ENCODE measurements at places on chromosomes 12 and 14. TPM values are rescaled to one million over a fixed set of nuclear protein-coding genes. Genes with fewer than 3 reads are reported as not detected.

The PLEK2 gene
- total RNA-seq: 2.3 TPM

DNA sequence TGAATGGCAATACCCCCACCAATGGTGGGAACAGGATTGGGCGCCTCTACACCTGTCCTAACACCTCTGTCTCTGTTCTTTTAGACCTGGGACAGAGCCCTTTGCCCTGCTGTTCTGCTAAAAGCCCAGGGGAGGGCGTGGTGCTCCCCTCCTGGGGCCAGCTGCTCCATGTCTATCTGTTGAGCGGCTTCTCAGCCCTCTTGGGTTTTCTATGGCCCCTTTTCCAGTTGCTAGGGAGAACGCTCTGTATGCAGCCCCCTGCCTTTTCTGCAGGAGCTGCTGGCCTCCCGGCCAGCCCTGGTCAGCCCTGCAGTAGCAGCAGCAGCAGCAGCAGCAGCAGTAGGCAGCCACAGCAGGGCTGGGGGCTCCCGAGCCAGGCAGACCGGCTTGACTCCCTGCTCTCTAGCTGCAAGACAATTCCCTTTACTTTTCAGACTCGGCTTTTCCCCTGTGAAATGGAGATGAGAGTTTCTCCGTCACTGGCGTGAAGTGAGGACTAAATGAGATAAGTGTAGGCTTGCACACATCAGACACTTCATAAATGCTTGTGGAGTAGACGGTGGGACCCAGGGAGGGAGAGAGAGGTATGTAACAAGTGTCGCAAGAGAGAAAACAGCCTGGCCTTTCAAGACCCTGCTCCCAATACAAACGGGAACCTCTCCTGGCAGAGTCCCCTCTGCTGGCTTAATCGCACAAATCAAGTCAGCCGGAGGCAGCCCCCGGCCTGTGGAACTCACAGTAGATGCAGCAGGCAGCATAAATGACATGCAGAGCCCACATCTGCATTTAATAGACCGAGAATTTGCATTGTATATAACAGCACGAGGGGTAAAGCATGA, 1.0 kb downstream of the RTL1 start:
- peaks cover 68% of the 10 kb centered on the region for H3K27me3 ChIP-seq
- H3K27ac ChIP-seq: no peak overlapping the region
- DNase-seq: no peak
- H3K4me3 ChIP-seq: no peak overlapping the region
- H3K4me1 ChIP-seq: peaks cover 16% of the 10 kb centered on the region

GRCh38 chr12:132634411-132634990, 15.9 kb downstream of the P2RX2 start:
- DNase-seq: no peak
- peaks cover 87% of the 10 kb centered on the region for H3K36me3 ChIP-seq
- H3K27me3 ChIP-seq: no peaks in the 10 kb centered on the region

DNA sequence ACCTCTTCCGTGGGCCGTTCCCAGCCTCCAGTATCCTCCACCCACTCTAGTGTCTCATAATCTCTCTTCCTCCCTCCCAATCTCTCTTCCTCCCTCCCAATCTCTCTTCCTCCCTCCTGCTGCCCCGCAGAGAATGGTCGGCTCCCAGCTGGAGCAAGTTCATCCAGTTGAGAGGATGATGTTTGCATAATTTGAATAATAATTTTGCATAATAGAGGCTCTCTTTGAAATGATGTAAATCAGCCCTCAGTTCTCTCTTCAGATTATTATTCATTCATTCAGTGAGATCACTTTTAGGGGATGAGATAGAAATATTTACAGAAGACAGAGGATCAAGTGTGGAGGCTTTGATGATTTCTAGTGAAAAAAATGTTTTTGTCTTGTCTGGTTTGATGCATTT, 125.0 kb downstream of the PTPN11 start:
- no peak overlapping the region for H3K4me3 ChIP-seq
- peaks cover 2% of the 10 kb centered on the region for H3K27me3 ChIP-seq
- H3K4me1 ChIP-seq: no peaks in the 10 kb centered on the region
- no peak for DNase-seq
- H3K27ac ChIP-seq: no peak overlapping the region
- H3K36me3 ChIP-seq: no peaks in the 10 kb centered on the region

- peaks cover 100% of the 10 kb centered on the region for H3K36me3 ChIP-seq
- H3K4me3 ChIP-seq: no peak overlapping the region
- peaks cover 6% of the 10 kb centered on the region for H3K4me1 ChIP-seq
- H3K27ac ChIP-seq: no peak overlapping the region
These were observed 10.6 kb downstream of the DDX54 start for GRCh38 chr12:113174461-113175384.

DNA sequence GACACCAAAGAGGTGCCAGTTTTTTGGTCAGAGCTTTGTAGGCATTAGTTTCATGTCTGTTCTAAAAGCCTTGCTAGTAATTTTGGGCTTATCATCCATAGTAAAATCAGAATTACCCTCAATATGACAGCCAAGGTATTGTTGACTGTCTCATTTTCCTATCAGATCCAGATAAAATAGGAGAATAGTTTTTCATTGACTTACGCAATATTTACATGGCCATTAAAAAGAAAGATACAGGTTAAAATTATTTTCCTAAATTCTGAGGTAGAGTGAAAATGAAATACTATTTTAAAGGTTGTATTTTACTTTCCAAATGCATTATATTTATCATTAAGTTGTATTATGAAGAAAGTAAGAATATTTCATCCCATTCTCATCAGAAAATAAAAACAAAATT, 203.7 kb downstream of the LRFN5 start:
- no peak overlapping the region for H3K27ac ChIP-seq
- H3K4me1 ChIP-seq: no peaks in the 10 kb centered on the region
- no peaks in the 10 kb centered on the region for H3K27me3 ChIP-seq
- no peak overlapping the region for H3K4me3 ChIP-seq
- H3K36me3 ChIP-seq: no peaks in the 10 kb centered on the region

GRCh38 chr12:94534774-94535509, 75.3 kb upstream of the CEP83 start:
- H3K4me1 ChIP-seq: peaks cover 6% of the 10 kb centered on the region
- no peak overlapping the region for H3K27ac ChIP-seq
- no peaks in the 10 kb centered on the region for H3K36me3 ChIP-seq
- no peak overlapping the region for H3K4me3 ChIP-seq
- no peaks in the 10 kb centered on the region for H3K27me3 ChIP-seq

DNA sequence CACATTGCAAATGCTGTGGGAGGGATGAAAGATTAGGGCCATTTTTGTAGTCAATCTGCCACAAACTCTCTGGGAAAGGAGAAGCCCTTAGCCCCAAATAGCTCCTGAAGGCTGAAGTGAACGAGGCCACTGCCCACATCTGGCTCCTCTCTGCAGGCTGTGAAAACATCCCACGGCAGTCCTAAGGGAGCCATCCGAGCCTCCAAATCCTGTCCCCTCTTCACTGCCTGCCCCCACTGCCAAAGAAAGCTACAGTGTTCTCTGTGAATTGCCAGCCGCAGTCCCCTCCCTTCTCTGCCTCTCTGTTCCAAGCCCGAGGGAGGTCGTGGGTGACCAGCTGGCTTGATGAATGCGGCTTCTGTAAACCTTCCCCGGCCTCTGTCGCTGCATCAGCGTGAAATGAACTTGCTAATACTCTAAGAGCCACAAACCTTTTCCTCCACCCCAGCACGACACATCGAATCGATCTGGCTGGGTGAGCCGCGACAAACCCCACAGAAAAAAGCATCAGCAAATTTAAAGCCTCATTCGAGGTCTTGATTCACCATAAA, 180.7 kb upstream of the NRXN3 start:
- no peak overlapping the region for H3K4me3 ChIP-seq
- no peaks in the 10 kb centered on the region for H3K27me3 ChIP-seq
- no peak for DNase-seq
- no peak overlapping the region for H3K27ac ChIP-seq
- no peaks in the 10 kb centered on the region for H3K4me1 ChIP-seq
- H3K36me3 ChIP-seq: no peaks in the 10 kb centered on the region

DNA sequence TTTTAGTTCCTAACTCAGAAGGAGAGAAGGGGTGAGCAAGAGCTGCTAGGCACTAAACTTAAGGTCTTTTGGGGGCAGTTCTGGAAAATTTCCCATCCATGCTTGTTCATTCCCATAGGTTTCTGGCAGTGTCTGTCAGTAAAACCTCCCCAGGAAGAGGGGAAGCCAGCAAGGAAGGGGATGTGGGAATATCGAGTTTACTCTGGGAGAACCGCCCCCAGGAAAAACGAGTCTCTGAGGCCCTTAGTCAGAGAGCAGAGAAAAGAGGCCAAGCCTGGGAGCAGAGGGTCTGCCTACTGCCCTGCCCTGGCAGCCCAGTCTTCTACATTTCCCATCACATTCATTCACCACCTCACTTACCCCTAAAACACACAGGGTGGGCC, 55.9 kb downstream of the TMCC3 start:
- H3K36me3 ChIP-seq: no peaks in the 10 kb centered on the region
- no peaks in the 10 kb centered on the region for H3K27me3 ChIP-seq
- no peak for DNase-seq
- H3K4me1 ChIP-seq: no peaks in the 10 kb centered on the region
- H3K27ac ChIP-seq: no peak overlapping the region
- H3K4me3 ChIP-seq: no peak overlapping the region

- DNase-seq: no peak
- no peak overlapping the region for H3K27ac ChIP-seq
- H3K4me1 ChIP-seq: no peaks in the 10 kb centered on the region
- no peaks in the 10 kb centered on the region for H3K27me3 ChIP-seq
- no peaks in the 10 kb centered on the region for H3K36me3 ChIP-seq
These were observed 183.8 kb downstream of the PAX9 start for GRCh38 chr14:36845356-36846012.

DNA sequence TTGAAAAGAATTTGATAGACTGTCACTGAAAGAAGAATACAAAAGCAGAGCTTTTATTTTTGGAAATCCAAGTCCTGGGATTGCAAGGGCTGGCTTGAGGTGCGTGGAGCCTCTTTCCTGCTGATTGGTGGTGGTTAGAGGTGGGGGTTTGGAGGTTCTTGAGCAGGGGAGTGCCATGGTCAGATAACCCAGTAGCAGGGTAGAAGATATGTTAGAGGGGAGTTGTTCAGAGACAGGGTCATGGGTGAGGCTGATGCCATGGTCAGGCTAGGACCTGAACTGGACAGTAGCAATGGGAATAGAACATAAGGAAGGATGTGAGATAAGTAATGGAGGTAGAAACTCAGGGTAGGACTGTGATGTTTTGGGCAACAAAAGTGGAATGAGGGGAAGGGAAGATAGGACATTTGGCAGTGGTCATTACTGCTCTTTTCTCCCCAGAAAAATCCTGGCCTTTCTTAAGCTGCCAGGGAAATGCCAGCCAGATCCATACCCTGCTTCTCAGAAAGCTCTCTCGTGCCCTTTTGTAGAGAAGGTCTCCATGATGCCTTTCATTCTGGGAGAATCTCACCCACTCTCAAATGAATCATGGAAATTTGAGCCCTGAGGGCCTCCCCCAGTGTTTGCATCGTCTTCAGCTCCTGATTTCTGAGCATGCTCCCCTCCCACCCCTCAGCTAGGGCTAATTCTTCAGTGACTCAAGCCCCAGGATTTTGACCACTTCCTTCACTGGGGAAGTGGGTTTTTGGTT, 9.5 kb downstream of the EMP1 start:
- peaks cover 6% of the 10 kb centered on the region for H3K36me3 ChIP-seq
- DNase-seq: no peak
- peaks cover 96% of the 10 kb centered on the region for H3K4me1 ChIP-seq
- H3K27ac ChIP-seq: peak overlapping the region; percentile 42
- no peaks in the 10 kb centered on the region for H3K27me3 ChIP-seq

DNA sequence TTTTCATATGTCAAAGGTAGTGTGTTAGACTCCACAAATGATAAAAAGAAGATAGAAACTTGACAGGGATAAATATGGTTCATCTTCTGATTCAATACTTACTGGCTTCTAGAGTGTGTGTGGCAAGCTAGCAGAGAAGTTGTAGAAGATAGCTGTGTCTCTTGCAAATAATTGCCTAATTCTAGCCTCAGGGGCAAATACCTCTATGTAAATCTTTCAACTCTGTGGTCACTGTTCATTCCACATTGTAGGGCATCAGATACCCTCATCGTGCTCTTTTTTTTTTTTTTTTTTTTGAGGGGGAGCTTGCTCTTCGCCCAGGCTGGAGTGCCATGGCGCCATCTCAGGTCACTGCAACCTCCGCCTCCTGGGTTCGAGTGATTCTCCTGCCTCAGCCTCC, 1.7 kb downstream of the OLR1 start:
- no peaks in the 10 kb centered on the region for H3K4me1 ChIP-seq
- DNase-seq: no peak
- no peaks in the 10 kb centered on the region for H3K27me3 ChIP-seq
- peak overlapping the region; percentile 27 for H3K4me3 ChIP-seq
- H3K36me3 ChIP-seq: no peaks in the 10 kb centered on the region

GRCh38 chr14:66403183-66403582, 83.0 kb upstream of the CCDC196 start:
- no peak overlapping the region for H3K27ac ChIP-seq
- no peak for DNase-seq
- no peaks in the 10 kb centered on the region for H3K4me1 ChIP-seq
- no peaks in the 10 kb centered on the region for H3K27me3 ChIP-seq
- H3K36me3 ChIP-seq: no peaks in the 10 kb centered on the region

GRCh38 chr14:27536748-27537147, 938.9 kb upstream of the NOVA1 start:
- no peaks in the 10 kb centered on the region for H3K36me3 ChIP-seq
- no peaks in the 10 kb centered on the region for H3K4me1 ChIP-seq
- no peak for DNase-seq
- no peaks in the 10 kb centered on the region for H3K27me3 ChIP-seq
- no peak overlapping the region for H3K4me3 ChIP-seq
- H3K27ac ChIP-seq: no peak overlapping the region

- H3K27ac ChIP-seq: no peak overlapping the region
- H3K4me3 ChIP-seq: peak overlapping the region; percentile 19
- peaks cover 16% of the 10 kb centered on the region for H3K4me1 ChIP-seq
- peaks cover 45% of the 10 kb centered on the region for H3K27me3 ChIP-seq
- no peak for DNase-seq
- H3K36me3 ChIP-seq: no peaks in the 10 kb centered on the region
These were observed 861 bp upstream of the MDGA2 start for GRCh38 chr14:47676315-47676617.

DNA sequence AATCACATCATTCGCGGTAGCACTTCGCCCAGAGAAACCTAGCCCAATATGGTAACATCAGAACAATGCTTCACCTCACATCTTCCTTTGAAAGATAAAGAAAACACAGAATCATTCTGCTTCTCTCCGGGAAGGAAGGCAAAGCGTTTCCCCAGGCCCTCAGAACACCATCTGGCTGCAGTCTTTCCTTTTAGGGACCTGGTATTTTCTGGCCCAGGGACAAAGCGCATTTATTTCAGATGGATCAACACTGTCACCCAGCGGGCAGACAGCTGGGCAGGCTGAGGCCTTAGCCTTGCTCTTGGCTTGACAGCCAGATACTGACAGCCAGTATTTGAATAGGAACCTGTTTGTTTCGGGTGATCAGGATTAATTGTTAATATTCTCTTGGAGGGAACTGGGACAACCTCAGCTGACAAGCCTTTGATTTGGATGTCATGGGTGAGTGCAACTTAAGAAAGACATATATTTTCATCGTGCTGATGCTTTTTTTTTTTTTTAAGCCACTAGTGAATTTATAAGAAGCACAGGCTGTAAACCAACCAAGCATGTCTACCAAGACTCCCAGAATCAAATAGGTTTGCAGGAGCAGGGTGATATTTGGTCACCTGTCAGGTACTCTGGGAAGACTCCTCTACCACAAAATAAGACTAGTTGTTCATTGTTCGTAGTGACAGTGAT, 118.9 kb downstream of the VEZT start:
- H3K36me3 ChIP-seq: no peaks in the 10 kb centered on the region
- no peak overlapping the region for H3K4me3 ChIP-seq
- H3K4me1 ChIP-seq: peaks cover 10% of the 10 kb centered on the region
- DNase-seq: peak; percentile 66
- H3K27me3 ChIP-seq: no peaks in the 10 kb centered on the region
